ENCODE measurements at places on chromosomes 5 and 9.
A peak's percentile ranks its signal among the peaks of the same experiment; 100 is the strongest.

DNA sequence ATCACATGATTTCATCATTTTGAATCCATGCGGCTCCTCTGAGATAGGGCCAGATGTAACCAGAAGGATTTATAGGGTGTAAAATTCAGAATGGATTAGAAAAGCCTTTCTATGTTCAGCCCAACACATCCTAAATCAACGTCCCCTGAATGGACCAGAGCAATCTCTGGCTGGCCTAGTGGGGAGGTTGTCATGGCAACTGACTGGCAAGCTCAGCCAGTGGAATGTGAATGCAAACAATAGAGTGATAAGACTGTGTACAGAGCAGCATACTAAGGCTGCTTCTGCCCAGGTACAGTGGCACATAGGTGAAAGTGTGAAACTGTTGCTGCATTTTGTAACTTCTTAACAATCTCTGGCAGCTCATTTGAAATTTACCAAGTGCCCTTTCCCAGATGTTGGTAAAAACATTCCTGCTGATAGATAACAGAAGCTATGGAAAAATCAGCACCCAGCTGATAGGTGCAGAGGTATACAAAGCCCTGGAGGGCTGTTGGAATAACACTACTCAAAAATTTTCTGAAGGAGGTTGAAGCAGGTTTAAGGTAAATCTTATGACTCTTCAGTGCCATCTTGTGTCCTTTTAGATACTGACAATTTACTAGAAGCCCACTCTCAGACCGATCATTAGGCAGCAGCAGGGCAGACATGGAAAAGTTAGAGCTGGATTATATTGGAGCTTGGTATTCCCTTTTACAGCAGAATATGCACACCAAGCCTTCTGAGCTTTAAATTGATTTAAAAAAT, 267.2 kb downstream of the RAB3C start:
- no peaks in the 10 kb centered on the region for H3K4me1 ChIP-seq
- DNase-seq, result peak; percentile 21
- no peak overlapping the region for H3K4me3 ChIP-seq
- H3K27ac ChIP-seq, result no peak overlapping the region
- no peaks in the 10 kb centered on the region for H3K36me3 ChIP-seq

DNA sequence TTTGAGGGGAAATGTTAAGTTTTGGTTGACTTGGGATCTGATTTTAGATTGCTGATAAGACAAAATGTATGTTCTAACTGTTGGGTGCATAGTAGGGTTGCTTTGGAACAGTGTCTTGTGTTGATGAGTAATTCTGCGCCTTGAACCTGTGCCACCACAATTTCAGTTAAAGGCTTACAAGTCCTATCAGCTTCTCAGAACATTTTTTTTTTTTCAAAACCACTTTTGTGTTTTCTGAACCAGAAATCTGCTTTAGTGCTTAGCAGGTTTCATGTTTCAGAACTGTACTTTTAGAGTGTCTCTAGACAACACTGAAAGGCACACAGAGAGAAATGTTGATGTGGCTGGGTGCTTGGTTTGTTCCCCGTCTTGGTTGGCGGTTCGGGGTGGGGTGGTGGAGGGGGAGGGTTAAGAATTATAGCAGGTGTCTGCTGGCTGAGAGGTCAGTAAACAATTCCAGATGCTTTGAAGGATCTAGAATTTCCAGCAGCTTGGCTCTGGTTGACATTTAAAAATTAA, 84.6 kb downstream of the ANKRD55 start:
- no peak for DNase-seq
- no peak overlapping the region for H3K27ac ChIP-seq
- no peak overlapping the region for H3K4me3 ChIP-seq
- H3K4me1 ChIP-seq, result peaks cover 8% of the 10 kb centered on the region
- no peaks in the 10 kb centered on the region for H3K27me3 ChIP-seq

- no peaks in the 10 kb centered on the region for H3K36me3 ChIP-seq
- H3K27ac ChIP-seq, result no peak overlapping the region
- H3K4me3 ChIP-seq, result no peak overlapping the region
- H3K4me1 ChIP-seq, result no peaks in the 10 kb centered on the region
- DNase-seq, result no peak
Measured at GRCh38 chr5:92916036-92916435, 665.0 kb downstream of the NR2F1-AS1 start.

DNA sequence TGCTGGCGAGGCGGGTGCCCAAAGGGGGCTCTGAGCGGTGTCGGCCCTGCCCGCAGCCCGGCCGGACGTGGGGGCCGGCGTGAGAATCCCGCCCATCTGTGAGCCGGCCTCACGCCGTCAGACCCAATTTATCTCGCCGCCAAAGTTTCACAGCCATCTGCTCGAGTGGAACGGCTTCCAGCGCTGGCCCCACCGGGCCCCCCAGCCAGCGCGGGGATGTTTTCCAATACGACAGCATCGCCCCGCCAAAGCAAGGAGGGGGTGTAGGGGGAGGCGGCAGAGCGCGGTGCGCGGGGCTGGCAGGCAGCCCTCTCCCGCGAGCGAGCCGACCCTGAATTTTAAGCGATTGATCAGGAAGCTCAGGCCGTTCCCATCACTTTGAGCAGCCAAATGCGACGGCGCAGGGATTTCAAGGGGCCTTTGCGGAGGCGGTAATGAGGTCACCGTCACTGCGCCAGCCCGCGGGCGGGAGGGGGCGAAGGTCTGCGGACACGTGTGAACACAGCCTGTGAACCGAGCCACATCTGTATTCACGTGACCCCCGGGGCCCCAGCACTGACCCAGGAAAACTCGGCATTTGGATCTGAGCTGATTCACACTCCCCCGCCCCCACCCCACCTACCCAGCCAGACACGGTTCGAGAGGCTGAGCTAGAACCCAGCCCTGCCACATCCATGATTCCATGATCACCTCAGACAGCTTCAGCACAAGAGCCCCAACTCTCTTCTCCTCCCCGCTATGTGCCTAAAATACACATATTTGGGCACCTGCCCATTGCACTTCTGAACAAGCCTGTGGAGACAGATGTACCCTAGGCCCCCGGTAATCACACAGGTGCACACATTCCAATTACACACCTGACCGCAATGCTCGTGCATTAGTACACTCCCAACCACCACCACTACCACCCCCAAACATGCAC, 47.8 kb upstream of the PSD2 start:
- H3K36me3 ChIP-seq, result no peaks in the 10 kb centered on the region
- H3K4me1 ChIP-seq, result peaks cover 18% of the 10 kb centered on the region
- no peak overlapping the region for H3K4me3 ChIP-seq
- H3K27ac ChIP-seq, result no peak overlapping the region
